ENCODE measurements at places on chromosomes 6 and 20.

- DNase-seq = no peak
Observed at GRCh38 chr6:90159452-90159851, 137.2 kb downstream of the BACH2 start.

- DNase-seq = no peak
Observed at GRCh38 chr6:150229436-150230163, 86.8 kb downstream of the PPP1R14C start.

DNA sequence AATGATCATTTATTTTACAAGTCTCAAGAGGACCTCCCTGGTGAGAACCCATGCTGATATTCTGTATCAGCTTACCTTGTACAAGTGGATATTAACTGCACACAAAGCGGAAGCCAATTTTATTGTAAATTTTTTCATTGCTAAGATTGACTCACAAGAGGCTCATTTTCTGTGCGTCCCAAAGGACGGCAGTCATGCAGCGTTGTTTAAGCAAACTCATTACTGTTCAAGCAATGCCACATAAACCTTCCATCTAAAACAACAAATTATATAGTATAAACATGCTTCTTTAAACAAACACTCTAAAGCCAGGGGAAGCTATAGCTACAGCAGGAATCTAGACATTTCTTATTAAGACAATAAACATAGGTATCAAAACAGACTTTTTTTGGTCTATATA, 575.3 kb downstream of the FRK start:
- no peak for DNase-seq

- DNase-seq = no peak
Observed at GRCh38 chr6:5422321-5422915, 161.1 kb downstream of the FARS2 start.

DNA sequence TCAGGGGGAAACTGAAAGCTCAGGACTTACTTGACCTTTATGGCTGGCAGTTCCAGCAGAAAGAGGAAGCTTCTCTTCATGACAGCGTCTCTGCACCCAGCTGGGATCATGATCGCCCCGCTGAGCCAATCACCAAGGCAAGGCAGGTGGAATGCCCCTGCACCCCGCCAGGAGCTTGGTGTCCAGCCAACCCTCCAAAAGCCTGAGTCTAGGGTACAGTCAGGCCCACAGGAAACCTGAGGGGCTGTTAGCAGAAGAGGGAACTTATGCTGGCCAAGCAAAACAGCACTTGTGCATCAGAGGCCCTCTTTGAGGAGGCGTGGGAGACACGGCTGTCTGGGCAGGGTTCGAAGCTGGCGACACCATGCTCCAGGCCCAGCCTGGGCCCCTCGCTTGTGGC, 188.3 kb upstream of the GMDS start:
- no peak for DNase-seq

DNA sequence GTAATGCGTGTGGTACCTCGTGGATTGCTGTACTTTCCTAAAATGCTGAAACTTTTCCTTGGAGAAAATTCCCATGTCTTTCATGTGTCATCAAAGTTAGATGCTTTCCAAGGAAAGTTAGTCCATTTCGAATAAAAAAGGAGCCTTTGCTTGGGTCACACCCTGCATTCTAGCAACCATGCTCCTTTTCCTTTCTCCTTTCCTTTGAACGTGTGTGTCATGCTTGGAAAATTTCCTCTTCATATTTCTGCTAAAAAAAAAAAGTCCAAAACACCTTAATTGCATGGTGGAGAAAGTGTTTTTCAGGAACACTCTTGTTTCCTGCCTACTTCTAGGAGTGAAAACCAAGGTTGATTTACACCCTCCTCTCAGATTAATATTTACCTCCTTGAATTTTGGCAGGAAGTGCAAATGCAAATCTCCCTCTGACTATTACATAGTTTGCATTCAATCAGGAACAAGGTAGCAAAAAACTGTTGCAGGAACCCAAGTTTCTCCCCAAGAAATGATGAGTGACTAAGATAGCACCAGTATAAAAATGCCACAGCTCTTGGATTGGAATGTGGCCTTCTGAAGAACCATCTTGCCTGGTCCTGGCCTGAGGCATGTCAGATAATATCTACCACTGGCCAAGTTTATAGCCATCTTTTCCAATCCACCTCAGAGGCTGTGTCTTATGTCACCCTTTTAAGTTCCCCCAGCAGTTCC, 590.6 kb downstream of the QKI start:
- no peak for DNase-seq
